ENCODE measurements at places on chromosomes 5 and 9.

- DNase-seq: peak; percentile 26
Observed at GRCh38 chr9:89519366-89519805, 21.5 kb upstream of the SEMA4D start.

- DNase-seq: no peak
Observed at GRCh38 chr5:102818345-102818744, 63.2 kb downstream of the PAM start.

GRCh38 chr9:95000821-95001220, 274.3 kb downstream of the AOPEP start:
- DNase-seq: no peak

GRCh38 chr5:69341520-69342161, 9.0 kb upstream of the CCDC125 start:
- DNase-seq: no peak

GRCh38 chr9:99352826-99353225, 130.7 kb downstream of the SEC61B start:
- no peak for DNase-seq

GRCh38 chr9:137191691-137192447, 3.4 kb downstream of the SSNA1 start:
- no peak for DNase-seq

GRCh38 chr5:116892993-116893392, 318.4 kb upstream of the SEMA6A start:
- DNase-seq: no peak

DNA sequence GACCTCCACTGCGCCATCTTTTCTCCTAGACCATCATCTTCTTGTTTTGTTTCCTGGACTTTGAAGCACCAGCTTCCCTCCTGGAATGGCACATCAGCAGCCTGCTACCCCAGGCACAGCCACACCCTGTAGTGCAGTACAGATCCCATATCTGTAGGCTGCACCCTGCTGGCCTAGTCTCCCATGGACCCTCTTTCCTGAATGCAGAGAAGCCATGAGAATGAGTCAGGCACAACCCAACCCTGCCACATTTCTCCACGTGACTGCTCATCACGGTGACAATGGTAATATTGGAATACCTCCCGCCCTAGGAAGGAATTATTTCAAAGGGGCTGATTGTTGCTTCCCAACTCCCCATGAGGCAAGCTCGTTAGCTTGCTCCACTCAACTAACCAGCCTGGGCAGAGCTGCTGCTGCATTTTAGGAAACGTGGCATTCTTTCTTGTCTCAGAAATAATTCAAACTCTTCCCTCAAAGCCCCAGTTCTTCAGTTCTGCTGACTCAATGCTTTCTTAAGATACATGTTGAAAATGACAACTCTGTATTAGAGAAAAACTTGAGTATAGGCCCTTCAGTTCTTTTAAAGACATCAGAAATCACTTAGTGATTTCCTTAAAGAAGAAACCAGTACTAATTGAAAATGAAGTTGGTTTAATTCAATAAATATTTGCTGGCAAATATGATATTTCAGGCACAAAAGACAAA, 328.1 kb downstream of the MLLT3 start:
- no peak for DNase-seq

GRCh38 chr5:160348080-160348479, 22.3 kb downstream of the C1QTNF2 start:
- DNase-seq: no peak

DNA sequence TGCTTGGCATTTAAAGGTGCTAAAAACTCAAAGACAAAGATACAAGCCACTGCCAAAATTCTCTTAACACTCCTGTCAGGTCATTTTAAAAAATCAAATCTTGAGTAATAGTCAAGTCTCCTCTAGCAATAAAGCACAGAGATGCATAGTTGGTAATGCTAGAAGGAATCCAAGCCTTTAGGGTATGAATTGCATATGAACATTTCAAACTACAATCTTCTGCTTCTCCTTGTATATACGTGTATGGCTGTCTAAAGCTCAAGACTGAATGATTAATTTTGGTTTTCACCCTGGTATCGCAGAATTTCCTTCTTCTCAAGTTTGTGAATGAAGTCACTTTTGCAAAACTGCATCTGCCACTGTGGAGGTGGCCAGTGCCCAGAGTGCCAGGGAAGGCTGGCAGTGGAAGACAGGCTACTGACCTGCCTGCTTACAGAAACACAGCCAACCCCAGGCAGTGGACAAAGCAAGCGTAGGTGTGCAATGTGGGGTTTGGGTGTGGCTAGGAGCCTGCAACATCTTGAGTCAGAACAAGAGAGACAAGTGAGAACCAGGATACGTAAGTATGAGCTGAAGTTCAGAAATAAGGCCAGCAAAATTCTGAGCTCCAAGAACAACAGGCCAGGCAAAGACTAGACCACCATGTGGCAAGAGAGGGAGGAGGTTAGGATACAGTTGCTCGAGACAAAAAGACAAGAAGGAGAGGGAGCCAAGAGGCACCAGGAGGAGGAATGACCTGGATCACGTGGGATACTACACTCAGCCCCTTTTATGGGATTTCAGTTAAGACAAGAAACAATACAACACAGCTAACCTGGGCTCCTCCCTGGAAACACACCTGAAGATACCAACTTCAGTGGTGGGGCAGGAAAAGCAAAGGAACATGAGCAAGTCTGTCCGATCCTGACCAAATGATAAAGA, 22.6 kb downstream of the MYO10 start:
- peak; percentile 79 for DNase-seq

- no peak for DNase-seq
Observed at GRCh38 chr9:129038109-129038852, 1.9 kb downstream of the MIGA2 start.

DNA sequence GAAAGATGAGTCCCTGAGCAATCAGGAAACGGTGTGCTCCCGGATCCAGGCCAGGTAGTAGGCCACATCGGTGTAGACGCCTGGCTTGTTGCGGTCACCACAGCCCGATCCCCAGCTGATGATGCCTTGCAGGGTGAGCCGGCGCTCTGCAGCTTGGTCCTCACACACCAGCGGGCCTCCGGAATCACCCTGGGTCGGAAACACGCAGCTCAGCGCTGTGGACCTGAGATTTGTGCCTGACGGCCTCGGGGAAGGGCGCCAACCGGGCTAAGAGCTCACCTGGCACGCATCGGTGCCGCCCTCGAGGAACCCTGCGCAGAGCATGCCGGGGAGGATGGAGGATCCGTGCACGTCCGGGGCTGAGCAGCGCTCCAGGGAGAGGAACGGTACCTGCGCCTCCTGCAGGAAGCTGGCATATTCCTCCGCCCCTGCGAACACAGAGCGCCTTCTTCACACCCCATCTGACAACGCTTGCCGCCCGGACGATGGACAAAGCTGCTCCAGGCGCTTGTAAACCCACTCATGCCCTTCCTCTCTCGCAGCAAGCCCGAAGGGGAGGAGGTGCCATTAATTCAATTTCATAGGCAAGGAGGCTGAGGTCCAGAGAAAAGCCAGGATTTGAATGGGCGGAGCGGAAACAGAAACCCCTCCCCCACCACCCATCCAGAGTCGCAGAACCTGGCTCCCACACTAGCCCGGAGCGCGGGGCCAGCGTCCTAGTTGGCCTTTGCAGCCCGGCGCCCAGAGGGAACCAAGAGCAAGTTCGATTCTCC, 2.0 kb upstream of the PFN3 start:
- DNase-seq: peak; percentile 82

DNA sequence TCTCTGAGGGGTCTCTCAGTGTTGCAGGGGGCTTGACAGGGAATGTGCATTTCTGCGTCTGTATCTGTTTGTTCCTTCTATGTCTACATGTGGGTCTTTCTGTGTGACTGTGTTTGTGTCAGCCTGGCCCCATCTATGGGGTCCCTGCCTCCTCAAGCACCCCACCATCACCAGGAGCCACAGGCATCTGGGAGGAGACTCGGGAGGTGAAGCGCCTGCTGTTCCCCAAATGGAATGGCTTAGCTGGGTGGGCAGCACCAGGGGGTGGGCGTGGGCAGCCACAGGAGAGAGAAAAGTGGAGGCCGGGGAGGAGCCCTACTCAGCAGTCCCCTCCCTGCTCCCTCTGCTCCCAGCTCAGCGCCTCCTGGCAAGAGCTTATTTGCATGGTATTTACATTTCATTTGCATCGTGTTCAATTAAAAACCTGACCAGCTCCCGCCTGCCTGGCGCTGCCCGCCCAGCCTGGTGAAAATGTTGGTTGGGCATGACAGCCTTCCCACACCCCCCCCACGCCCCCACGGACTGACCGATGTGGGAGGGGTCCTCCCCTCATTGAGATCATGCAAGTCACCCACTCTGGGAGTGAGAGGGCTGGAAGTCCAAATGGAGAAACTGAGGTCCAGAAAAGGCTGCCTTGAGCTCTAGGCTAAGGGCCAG, 50.5 kb downstream of the CXXC5 start:
- DNase-seq: no peak

- DNase-seq: no peak
Observed at GRCh38 chr9:35727676-35728040, 4.3 kb downstream of the TLN1 start.

DNA sequence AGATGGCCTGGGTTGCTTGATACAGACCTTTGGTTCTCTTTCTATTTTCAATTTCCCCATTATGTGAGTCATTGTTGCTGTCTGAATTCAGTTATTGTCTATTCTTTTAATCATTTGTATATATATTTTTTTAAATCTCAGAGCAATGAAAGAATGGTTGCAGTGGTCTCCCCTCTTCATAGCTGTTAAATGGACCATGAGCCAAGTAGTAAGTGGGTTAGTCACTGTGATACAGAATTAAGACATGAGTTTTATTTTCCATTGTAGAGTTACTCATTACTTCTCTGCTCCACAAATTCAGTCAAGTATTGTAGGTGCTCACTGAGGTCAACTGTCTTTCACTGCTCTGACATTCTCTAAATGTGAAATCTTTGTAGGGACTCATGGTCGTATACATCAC, 174.6 kb upstream of the GRAMD2B start:
- no peak for DNase-seq
